ENCODE measurements at places on chromosomes 6 and 20.

GRCh38 chr20:62554898-62555641 lies 79.3 kb upstream of the GATA5 start:
- no peak for DNase-seq

DNA sequence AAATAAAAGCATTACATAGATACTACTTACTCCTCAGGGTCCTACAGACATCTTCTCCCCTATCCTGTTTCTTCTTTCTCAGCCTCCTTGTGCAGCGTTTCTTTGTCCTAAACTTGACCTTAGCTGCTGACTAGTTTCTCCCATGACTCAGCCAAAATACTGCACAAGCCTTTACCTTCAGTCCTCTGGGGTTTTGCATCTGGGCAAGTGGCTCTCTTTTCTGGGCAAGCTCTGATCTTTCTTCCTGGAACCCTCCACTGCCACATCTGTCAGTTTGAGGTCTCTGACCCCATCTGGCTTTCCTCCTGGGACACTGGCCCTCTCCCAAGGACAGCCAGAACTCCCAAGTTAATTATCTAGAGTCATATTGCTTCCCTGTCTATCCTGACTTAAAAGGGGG lies 838.4 kb downstream of the DHX35 start:
- no peak for DNase-seq

DNA sequence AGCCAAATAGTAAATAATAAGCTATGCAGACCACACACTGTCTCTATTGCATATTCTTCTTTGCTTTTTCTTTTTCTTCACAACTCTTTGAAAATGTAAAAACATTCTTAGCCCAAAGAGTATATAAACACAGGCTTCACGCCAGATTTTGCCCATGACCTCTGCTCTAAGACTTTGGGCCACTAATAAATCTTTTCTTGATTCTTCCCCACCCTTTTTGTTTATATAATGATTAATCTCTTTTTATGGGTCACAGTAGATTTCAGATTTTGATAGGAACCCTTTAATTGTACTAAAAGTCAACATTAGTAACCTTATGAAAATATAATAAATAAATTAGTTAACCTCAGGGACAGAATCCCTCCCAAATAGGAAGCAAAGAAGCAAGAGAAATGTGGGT lies 15.8 kb upstream of the ENPP5 start:
- DNase-seq = no peak

DNA sequence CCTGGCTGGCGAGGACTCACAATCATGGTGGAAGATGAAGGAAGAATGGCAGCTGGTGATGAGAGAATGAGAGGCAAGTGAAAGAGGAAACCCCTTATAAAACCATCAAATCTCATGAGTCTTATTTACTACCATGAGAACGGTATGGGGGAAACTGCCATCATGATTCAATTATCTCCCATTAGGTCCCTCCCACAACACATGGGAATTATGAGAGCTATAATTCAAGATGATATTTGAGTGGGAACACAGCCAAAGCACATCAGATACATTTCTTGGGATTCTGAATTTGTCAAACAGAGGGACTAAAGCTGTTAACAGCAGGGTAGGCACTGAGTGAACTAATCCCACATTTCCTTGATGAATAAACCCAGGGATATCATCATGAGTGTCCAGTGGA lies 116.2 kb upstream of the PLCB4 start:
- DNase-seq = no peak

DNA sequence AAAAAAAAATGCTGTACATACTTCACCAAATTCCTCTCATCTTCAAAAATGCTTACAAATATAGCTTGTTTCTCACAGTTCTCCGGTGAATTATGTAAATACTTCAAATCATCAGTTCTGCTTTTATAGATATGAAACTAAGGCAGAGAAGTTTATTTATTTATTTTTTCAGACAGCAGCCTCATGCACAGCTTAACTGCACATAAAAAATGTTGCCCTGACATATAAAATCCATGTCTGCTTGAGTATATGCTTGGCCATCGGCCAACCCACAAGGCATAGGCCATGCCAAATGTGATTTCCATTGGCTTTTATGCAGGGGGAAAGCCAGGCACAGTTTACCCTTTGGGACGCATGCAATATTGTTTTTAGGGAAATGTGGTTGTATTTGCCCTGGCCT lies 57.3 kb upstream of the PHACTR2 start:
- no peak for DNase-seq

- DNase-seq = no peak
Measured at GRCh38 chr20:8074931-8075330, 55.4 kb upstream of the TMX4 start.

DNA sequence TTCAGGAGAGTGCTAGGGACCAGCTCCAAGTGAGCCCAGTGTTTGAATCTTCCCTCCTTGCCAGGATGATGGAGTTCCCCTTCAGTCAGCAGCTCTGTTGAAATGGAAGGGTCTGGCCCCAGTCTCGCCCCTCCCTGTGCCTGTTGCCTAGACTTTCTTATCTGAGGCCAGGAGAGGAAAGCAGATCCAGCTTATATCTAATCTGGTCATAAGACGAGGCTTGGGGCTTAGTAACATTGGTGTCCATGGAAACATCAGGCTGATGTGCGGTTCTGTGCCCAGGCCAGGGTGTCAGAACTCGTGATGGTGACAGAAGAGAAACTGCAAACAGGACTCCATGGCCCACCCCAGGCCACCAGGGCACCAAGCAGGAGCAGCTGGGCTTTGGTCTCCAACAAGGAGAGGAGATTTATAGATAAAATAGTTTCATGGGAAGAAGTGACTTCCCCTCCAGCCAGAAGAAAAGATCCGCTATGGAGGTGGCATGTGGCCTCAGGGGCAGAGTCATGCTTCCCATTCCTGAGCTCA lies 9.8 kb downstream of the MAS1L start:
- no peak for DNase-seq

DNA sequence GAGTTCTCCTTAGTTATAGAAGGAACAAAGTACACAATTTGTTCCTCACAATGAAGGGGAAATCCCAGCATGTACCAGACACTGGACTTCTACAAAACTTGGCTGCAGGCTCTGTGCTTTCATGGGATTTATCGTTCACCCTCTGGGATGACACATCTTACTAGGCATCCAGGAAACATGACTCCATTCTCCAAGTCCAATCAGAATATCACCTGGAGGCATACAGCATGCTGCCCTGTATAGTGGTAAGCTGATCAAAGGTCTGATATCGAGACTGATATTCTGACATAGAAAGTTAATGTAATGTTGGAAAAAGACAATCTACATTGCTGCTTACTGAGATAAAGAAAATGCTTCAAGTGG lies 6.7 kb downstream of the RWDD2A start:
- no peak for DNase-seq

- DNase-seq = no peak
Measured at GRCh38 chr20:47847884-47848485, 62.7 kb upstream of the SULF2 start.

- peak; percentile 69 for DNase-seq
Measured at GRCh38 chr20:62768551-62769287, 27.6 kb upstream of the MRGBP start.

DNA sequence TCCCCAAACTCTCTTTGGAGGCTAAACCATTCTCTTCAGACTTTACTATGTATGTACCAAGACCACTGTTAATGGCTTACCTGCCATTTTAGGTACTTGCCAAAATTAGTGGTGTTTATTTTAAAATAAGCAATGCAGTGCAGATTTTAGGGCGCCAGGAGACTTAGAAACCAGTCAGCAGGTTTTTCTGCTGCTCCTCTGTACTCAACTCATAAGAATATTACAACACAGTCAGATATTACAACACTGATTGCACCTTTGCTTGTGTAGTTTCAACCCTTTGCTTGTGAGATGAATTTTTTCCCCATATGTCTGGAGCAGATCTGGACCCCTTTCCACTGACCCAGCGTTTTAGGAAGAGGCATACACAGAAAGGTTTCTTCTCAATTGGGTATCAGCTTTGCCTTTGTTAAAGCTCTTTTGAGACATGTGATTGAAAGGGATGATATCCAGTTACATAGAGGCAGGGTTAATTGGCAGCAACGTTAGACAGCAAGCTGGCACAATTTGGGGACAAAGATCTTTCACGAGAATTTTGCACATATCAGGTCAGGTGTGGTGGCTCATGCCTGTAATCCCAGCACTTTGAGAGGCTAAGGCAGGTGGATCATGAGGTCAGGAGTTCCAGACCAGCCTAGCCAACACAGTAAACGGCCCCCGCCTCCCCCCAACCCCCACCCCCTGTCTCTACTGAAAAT lies 6.2 kb downstream of the TTPAL start:
- no peak for DNase-seq

- DNase-seq = no peak
Measured at GRCh38 chr6:130128326-130128725, 94.4 kb downstream of the SAMD3 start.

DNA sequence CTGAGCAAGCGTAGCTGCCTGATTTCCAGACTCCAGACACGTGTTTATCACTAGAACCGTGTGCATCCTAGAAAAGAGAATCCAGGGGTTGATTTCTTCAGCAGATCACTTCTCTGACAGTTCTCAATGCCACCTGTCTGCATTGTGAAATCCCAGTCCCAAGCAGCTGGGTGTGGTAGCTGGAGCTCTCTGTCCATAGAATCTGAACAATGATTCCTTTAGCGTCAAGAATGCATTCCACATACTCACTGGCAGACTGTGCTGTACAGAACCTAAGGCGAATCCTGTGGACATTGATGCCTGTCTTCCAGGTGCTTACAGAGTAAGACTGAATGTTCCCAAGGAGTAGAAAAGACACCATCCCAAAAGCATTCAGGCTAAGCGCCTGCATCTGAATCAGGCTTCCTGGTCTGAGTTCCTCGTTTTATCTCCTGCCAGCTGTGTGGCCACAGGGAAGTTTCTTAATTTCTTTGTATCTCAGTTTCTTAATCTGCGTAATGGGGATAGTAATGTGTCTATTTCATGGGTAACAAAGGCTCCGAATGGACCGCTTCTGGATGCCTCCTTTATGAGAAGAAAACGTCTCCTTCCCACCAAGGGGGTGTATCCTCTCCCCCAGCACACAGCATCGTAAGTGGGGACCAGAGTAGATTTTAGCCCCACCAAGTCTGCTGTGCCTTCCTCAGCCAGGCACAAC lies 10.4 kb upstream of the TRAF3IP2 start:
- no peak for DNase-seq

DNA sequence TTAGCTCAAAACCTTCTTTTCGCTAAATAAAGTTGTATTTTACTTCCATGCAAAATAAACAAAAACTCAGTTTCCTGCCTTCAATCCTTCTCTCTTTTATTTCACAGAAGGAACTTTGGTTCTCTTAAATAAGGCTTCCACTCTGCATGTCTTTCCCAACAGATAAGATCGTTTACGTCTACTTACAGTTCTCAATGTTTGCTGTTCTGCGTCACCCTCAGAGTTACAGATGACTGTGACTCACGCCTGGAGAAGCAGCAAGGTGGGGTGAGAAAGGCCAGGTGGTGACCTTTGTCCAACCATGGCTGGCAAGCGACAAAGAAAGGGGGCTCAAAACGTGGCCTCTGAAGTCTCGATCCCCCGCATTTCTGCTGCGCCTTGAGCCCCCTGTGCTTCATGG lies 51.4 kb upstream of the RPS6KA2 start:
- no peak for DNase-seq

GRCh38 chr6:122365775-122366403 lies 33.6 kb upstream of the HSF2 start:
- DNase-seq = no peak

DNA sequence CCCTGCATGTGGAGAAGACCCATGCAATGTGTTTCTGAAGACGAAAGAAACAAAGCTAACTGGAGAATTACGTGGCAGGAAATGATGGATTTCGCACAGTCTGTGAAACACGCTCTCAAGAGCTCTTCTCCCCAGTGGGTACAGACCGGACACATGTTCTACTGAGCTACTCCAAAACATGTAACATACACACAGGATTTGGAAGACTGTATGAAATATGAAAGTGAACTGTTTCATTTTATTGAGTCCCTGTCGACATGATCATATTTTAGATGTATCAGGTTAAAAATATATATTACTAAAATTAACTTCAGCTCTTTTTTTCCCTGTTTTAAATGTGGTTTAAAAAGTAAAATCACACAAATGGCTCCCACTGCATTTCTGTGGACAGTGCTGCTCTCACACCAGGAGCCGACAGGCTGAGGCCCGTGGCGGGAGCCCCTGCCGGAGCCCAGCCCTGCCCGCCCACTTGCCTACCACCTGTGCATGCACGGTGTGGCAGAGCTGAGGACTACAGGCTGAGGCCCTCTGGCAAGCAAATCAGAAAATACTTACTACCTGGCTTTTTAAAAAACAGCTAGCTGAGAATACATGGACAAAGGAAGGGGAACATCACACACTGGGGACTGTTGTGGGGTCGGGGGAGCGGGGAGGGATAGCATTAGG lies 58.9 kb upstream of the NXT1 start:
- no peak for DNase-seq

GRCh38 chr6:140957386-140957785 lies 1175.3 kb upstream of the GJE1 start:
- DNase-seq = no peak

- no peak for DNase-seq
Measured at GRCh38 chr6:84638286-84638685, 126.1 kb downstream of the TBX18 start.

GRCh38 chr20:53004267-53004813 lies 32.2 kb downstream of the TSHZ2 start:
- DNase-seq = no peak

- DNase-seq = no peak
Measured at GRCh38 chr6:124798942-124799496, 163.2 kb upstream of the RNF217 start.

GRCh38 chr6:95978230-95978629 lies 37.5 kb upstream of the FUT9 start:
- DNase-seq = no peak

- DNase-seq = no peak
Measured at GRCh38 chr6:169589699-169590257, 112.1 kb downstream of the WDR27 start.

GRCh38 chr20:48858075-48858790 lies 30.4 kb upstream of the PREX1 start:
- DNase-seq = no peak

- no peak for DNase-seq
Measured at GRCh38 chr6:24949020-24949569, 13.3 kb upstream of the RIPOR2 start.

DNA sequence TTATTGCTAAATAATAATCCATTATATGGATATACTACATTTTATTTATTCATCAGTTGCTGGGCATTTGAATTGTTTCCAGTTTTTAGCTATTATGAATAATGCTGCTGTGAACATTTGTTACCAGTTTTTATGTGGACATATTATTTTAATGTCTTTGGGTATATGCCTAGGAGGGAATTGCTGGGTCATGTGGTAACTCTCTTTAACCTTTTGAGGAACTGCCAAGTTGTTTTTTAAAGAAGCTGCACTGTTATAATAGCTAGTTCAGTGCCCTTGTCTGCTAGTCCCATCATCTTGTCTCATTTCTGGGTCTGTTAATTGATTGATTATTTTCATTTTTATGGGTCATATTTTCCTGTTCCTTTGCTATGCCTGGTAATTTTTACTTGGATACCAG lies 56.3 kb downstream of the FOXO3 start:
- no peak for DNase-seq
